B cell (primary cell): ENCODE measurements at places on chromosomes 11 and 22. TPM values are rescaled to one million over a fixed set of nuclear protein-coding genes. Genes with fewer than 3 reads are reported as not detected.

KDELR3 gene
- not detected in 2 replicates for total RNA-seq

LINC01488 gene
- not detected in 2 replicates for total RNA-seq

GPHA2 gene
- total RNA-seq, result 0.39 TPM in 1 of 2 replicates, not detected in the other

ZNRF3 gene
- 0.70 and 0.71 TPM in 2 replicates for total RNA-seq

OR51B5 gene
- 0.66 and 0.67 TPM in 2 replicates for total RNA-seq

KIRREL3 gene
- not detected in 2 replicates for total RNA-seq

IL18BP gene
- total RNA-seq, result 25.9 and 30.7 TPM in 2 replicates

C1QTNF4 gene
- not detected in 2 replicates for total RNA-seq

NPAS4 gene
- not detected in 2 replicates for total RNA-seq

APOA4 gene
- not detected in 2 replicates for total RNA-seq

FOLR1 gene
- not detected in 2 replicates for total RNA-seq

WNT7B gene
- total RNA-seq, result 0.17 and 0.22 TPM in 2 replicates

PLAAT3 gene
- 0.95 and 2.3 TPM in 2 replicates for total RNA-seq

LRP4 gene
- not detected in 2 replicates for total RNA-seq

DNAJB13 gene
- 0.15 TPM in 1 of 2 replicates, not detected in the other for total RNA-seq

RTN4R gene
- 0.42 and 0.51 TPM in 2 replicates for total RNA-seq

CARD18 gene
- not detected in 2 replicates for total RNA-seq

OSM gene
- 1.7 and 1.8 TPM in 2 replicates for total RNA-seq

ST14 gene
- total RNA-seq, result 52.2 TPM in 2 replicates

PLAAT5 gene
- total RNA-seq, result not detected in 2 replicates

SNX32 gene
- total RNA-seq, result 0.34 and 0.57 TPM in 2 replicates

OR51L1 gene
- total RNA-seq, result not detected in 2 replicates

PRDX5 gene
- 50.4 and 56.3 TPM in 2 replicates for total RNA-seq
